Stimulated activated CD4-positive, alpha-beta T cell treated with anti-CD3 and anti-CD28 coated beads, TNF-alpha, amount 100 ng/mL, for 1 hour (primary cell): ENCODE measurements at places on chromosomes 5 and 9.

DNA sequence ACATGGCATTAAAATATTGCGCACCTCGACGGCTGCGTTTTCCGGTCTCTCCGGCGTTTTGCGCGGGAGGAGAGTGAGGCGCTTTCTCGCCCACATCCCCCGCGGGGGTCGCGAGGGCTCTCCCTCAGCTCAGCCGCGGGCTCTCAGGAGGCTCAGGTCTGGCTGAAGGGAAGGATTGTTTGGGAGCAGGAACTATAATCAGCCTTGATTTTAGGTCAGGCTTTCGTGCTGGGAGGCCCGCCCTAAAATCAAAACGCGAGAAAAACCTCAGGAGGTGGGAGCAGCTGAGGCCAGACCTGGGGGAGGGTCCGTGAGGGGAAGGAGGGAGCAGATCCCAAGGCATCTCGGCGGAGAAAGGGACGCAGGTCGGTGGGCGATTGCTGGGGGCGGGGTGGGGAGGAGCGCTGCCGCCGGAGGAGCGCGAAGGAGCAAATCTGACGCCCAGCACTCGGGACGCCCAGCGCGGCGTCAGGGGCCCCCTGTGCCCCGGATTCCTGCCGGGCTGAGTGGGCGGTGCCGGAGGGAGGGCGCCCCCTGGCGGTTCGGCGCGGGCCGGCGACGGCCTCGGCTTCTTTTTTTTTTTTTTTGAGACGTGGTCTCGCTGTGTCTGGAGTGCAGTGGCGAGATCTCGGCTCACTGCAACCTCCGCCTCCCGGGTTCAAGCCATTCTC lies 18.7 kb upstream of the RNF130 start:
- DNase-seq: peak; percentile 64

- DNase-seq: no peak
Observed at GRCh38 chr5:59725392-59725767, 168.1 kb downstream of the PDE4D start.

DNA sequence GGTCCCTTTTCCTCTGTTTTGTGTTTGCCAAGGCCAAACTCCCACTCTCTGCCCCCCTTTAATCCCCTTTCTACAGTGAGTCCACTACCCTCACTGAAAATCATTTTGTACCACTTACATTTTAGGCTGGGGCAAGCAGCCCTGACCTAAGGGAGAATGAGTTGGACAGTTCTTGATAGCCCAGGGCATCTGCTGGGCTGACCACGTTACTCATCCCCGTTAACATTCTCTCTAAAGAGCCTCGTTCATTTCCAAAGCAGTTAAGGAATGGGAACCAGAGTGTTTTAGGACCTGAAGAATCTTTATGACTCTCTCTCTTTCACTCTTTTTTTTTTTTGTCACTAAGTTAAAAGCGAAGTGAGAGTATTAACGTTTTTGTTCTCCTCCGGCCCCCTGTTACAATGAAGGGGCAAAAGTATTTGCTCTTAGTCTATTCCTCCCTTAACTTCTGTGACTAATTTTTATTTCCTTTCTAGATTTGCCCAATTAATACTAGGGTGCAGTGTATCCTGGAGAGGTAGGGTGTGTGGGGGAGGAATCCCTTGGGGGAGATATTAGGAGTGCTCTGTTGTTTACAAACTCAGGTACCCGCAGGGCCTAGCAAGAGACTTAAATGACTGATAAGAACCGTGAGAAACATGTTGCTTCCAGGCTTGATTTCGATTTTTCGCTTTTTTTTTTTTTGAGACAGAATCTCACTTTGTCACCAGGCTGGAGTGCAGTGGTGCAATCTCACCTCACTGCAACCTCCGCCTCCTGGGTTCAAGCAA lies 14.7 kb downstream of the GM2A start:
- no peak for DNase-seq

DNA sequence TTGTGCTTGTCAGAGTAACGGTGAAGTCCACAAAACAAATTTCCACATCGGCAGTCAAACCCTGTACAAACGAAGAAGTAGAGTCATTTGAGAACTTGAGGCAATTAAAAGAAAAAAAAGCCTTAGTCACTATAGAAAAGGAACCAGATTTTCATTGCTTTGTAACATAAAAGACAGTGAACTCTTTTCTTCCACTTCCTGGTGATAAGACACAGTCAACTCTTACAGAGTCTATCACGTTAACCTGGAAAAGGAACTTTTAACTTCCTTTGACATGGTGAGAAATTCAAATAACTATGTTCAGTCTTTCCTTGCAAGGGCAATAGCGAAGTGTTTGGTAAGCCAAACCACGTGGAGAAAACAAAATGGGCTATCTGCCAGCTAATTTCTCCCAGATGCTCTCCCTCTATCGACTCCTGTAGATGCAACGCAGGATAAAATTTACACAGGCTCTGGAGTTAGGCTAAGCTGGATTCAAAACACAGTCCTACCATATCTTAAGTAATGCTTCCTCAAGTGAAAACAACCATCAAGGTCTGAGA lies 8.9 kb downstream of the ZFAND5 start:
- no peak for DNase-seq

GRCh38 chr5:14707811-14708390 lies 43.4 kb downstream of the OTULIN start:
- no peak for DNase-seq

GRCh38 chr5:103393101-103393754 lies 134.7 kb downstream of the MACIR start:
- DNase-seq: no peak

- DNase-seq: no peak
Observed at GRCh38 chr9:18106006-18106560, 367.9 kb upstream of the ADAMTSL1 start.

GRCh38 chr5:99587983-99588382 lies 659.2 kb upstream of the CHD1 start:
- DNase-seq: no peak

GRCh38 chr5:119368238-119368630 lies 12.4 kb downstream of the TNFAIP8 start:
- DNase-seq: no peak

- no peak for DNase-seq
Observed at GRCh38 chr9:123127512-123128075, 94.1 kb downstream of the GPR21 start.

- no peak for DNase-seq
Observed at GRCh38 chr9:95729046-95729445, 146.4 kb upstream of the ERCC6L2 start.

- no peak for DNase-seq
Observed at GRCh38 chr5:138282920-138283742, 8.7 kb upstream of the GFRA3 start.

DNA sequence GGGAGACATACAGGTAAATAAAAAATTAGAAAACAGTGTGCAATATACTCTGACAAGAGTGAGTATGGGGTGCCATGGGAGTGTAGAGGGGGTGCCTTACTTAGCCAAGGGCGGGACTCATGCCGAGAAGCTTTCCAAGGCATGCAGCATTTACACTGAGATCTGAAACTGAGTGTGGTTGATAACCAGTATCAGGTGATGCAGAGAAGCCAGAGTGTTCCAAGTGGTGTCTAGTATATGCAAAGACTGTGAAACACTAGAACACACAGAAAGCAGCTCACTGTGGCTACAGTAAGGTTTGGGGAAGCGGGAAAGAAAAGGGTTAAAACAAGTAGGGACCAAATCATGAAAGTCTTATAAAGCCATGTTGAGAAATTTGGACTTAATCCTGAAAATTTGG lies 30.5 kb upstream of the ERBIN start:
- no peak for DNase-seq

DNA sequence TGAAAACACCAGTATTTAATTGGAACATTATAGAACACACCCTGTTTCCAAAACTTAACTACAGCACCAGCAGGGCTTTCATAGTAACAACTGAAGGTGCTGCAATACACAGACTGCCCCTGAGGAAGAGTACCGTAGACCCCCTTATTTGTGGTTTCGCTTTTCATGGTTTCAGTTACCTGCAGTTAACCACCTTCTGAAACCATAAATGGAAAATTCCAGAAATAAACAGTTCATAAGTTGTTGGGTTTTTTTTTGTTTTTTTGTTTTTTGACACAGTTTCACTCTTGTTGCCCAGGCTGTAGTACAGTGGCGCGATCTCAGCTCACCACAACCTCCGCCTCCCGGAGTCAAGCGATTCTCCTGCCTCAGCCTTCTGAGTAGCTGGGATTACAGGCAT lies 9.5 kb upstream of the GLDC start:
- no peak for DNase-seq

- DNase-seq: no peak
Observed at GRCh38 chr5:159091596-159092331, 8.0 kb downstream of the EBF1 start.

GRCh38 chr5:17156463-17156862 lies 61.0 kb upstream of the BASP1 start:
- no peak for DNase-seq

- no peak for DNase-seq
Observed at GRCh38 chr5:123557907-123558306, 45.9 kb downstream of the CSNK1G3 start.
